ENCODE measurements at places on chromosomes 4 and X.

DNA sequence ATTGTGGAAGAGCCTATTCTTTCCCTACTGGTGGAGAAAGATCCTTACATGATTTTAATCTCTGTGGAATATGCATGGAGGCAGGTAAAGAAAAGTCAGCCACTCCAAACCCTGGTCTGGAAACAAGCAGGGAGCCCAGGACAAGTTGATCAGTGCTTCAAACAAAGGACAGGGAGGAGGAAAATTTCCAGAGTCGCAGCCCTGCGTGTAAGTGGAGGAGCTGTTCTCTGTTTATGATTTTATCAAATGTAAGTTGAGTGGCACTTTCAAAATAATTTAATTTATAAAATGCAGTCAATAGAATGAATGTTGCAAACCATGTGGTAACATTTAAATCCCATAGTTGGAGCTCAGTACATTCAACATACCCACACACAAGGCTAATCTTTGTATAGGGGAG lies 57.0 kb downstream of the SLC34A2 start:
- no peak for DNase-seq

GRCh38 chrX:16187024-16187760 lies 19.9 kb downstream of the MAGEB17 start:
- DNase-seq: no peak

DNA sequence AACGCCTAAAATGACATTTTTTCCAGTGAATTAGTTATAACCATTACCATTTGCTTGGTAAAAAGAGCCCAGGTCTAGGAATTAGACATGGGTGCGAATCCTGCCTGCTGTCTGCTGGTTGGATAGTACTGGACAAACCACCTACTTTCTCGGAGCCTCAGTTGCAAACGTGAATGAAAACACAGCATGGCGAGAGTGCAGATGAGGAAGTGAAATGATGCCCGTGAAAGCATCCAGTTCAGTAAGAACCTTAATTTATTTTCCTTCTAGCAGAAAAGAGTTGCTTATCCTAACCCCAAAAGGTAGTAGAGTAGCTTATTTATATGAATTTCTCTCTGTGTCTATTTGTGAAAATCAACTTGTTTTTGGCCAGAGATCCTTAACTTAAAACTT lies 171.4 kb upstream of the GALNT7 start:
- no peak for DNase-seq

- DNase-seq: no peak
Observed at GRCh38 chr4:8069102-8069752, 89.4 kb downstream of the ABLIM2 start.

GRCh38 chr4:8039290-8039689 lies 99.6 kb upstream of the AFAP1 start:
- DNase-seq: no peak

GRCh38 chr4:152573861-152574260 lies 38.0 kb upstream of the FBXW7 start:
- no peak for DNase-seq

- DNase-seq: no peak
Observed at GRCh38 chr4:128009428-128009827, 44.2 kb downstream of the ABHD18 start.

- no peak for DNase-seq
Observed at GRCh38 chr4:122636697-122637096, 15.8 kb upstream of the IL21 start.

- no peak for DNase-seq
Observed at GRCh38 chr4:142021761-142022160, 385.4 kb downstream of the IL15 start.

GRCh38 chr4:8853249-8853648 lies 18.4 kb downstream of the HMX1 start:
- DNase-seq: no peak

GRCh38 chr4:119296356-119296755 lies 25.6 kb downstream of the FABP2 start:
- DNase-seq: no peak

DNA sequence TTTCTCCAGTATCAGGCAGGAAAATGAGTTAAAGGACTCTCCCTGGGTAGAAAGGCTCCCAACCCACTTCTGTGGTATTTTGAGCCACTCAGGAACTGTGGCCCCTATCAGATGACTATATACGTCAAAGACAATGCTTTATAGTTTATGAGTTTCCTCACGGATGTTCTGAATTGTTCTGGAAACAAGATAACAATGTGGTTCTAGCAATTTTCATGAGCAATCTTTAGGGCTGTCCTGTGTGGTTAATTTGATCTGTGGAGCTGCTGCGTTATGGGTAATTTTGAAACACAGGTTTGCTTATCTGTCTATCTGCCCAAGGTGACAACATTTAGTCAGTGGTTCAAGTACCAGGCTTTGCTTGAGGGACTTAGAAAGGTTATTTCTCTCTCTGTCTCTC lies 46.7 kb upstream of the IL2 start:
- DNase-seq: no peak

DNA sequence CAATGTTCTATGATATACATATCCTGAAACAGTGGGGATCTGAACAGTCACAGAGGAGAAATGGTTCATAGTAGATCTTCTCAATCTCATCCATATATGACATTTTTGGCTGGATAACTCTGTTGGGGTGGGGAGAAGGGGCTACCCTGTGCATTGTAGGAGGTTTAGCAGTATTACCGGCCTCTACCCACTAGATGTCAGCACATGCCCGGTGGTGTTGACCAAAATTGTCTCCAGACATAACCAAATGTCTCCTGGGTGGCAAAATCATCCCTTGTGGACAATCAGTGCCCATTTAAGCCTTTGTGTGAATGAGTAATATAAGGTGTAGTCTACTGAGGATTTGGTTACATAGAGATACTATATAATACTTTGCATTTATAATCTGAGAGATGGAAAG lies 89.9 kb downstream of the PLS3 start:
- DNase-seq: no peak

DNA sequence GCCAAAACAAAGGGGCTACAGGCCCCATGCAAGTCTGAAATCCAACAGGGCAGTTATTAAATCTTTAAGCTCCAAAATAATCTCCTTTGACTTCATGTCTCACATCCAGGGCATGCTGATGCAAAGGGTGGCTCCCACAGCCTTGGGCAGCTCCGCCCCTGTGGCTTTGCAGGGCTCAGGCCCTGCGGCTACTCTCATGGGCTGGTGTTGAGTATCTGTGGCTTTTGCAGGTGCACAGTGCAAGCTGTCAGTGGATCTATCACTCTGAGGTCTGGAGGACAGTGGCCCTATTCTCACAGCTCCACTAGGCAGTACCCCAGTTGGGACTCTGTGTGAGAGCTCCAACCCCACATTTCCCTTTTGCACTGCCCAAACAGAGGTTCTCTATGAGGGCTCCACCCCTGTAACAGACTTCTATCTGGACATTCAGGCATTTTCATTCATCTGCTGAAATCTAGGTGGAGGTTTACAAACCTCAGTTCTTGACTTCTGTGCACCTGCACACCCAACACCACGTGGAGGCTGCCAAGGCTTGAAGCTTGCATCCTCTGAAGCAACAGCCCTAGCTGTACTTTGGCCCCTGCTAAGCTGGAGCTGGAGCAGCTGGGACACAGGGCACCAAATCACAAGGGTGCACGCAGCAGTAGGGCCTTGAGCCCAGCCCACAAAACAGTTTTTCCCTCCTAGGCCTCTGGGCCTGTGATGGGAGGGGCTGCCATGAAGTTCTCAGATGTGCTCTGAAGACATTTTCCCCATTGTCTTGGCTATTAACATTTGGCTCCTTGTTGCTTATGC lies 154.8 kb upstream of the PDE5A start:
- no peak for DNase-seq

- no peak for DNase-seq
Observed at GRCh38 chr4:79249881-79250503, 75.9 kb downstream of the NAA11 start.

- no peak for DNase-seq
Observed at GRCh38 chr4:10124167-10124930, 7.8 kb upstream of the WDR1 start.

DNA sequence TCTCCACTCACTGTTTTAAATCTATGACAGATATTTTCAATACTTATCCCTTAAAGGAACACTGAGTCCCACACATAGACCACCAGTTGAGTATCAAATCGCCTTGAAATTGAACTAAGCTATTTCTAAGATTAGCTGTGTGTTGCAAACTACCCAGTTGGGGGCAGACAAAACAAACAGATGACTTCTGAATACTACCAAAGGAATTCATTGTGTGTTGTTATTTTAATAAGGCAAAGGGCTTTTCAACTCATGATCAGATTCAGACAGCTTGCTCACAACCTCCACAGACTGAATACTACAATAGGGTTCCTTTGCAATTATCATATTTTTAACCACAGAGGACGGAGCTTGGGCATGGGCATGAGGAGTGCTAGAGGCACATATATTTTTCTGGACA lies 283.0 kb upstream of the GPC4 start:
- DNase-seq: no peak

- no peak for DNase-seq
Observed at GRCh38 chr4:102554482-102554881, 53.3 kb downstream of the NFKB1 start.

GRCh38 chr4:131509521-131509920 lies 1639.6 kb upstream of the PCDH10 start:
- DNase-seq: no peak
